ENCODE measurements at places on chromosomes 2 and 18.
A peak's percentile ranks its signal among the peaks of the same experiment; 100 is the strongest.

DNA sequence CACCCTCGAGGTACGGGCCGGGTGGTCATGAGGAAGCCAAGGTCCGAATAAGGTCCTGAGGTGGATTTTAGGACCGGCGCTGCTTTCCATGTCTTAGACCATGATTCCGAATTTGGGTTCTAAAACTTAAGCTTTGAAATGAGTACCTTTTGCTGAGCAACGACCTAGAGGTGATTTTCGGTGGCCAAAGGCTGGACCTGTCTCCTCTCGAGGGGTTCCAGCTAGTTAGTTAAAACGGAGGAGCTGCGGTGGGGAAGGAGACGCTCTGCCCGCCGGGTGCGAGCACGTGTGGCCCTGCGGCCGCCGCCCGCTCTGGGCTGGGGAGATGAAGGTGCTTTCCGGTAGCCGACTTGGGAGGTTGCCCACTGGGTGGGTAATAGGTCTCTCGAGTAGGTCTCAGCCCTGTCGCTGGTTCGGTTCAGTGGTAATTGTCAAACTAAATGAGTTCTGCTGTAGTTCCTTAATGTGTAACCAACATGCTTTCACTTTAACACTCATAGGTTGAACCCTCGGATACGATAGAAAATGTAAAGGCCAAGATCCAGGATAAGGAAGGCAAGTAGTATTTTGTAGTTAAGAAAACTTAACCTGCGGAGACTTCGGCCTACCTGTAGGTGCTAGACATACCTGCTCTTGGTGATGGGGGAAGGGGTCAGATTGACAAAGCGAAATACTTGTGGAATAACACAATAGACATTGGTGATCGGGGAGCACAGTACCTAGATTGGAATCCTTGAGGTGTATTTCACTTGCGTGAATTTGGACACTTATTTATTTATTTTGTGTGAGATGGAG, 572 bp downstream of the RPS27A start:
- H3K4me3 ChIP-seq = peak overlapping the region; percentile 99
- H3K27ac ChIP-seq = peak overlapping the region; percentile 91
- peaks cover 54% of the 10 kb centered on the region for H3K36me3 ChIP-seq
- no peaks in the 10 kb centered on the region for H3K27me3 ChIP-seq

DNA sequence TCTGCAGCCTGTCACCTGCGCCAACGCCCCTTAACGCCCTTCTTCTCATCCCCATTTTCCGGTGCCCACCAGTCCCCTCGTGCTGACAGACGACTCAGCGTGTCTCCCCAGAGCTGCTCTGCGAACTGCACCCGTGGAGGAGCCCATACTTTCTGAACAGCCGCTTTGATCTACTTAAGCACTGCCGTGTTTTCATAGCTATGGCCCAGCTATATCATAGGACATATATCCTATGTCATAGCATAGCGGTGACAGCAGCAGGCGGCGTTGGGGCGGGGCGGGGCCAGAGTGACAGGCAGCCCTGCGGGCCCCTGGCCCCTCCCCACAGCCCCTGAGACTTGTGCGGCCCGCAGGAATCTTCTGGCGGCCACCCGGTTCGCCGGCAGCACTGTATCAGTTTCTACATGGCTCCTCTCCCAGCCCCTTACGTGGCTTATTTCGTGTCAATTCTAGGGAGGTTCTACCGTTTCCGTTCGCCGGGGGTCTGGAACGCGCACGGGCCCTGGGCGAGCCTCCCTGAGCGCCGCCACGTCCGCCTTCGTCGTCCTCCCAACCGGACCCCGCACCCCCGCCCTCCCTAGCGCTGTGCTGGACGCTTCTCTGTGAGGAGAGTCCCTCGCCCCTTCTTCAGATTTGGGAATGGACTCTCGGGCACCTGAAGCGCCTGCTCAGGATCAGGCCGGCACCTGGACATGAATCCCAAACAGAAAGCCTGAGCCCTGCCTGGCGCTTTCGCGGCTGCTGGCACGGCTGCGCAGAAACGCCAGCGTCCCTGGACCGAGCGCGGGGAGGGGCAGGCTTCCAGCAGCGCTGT, 35.4 kb downstream of the PTPN18 start:
- peaks cover 10% of the 10 kb centered on the region for H3K4me1 ChIP-seq
- H3K36me3 ChIP-seq = peaks cover 7% of the 10 kb centered on the region
- peak overlapping the region; percentile 96 for H3K27ac ChIP-seq
- peak; percentile 76 for DNase-seq

DNA sequence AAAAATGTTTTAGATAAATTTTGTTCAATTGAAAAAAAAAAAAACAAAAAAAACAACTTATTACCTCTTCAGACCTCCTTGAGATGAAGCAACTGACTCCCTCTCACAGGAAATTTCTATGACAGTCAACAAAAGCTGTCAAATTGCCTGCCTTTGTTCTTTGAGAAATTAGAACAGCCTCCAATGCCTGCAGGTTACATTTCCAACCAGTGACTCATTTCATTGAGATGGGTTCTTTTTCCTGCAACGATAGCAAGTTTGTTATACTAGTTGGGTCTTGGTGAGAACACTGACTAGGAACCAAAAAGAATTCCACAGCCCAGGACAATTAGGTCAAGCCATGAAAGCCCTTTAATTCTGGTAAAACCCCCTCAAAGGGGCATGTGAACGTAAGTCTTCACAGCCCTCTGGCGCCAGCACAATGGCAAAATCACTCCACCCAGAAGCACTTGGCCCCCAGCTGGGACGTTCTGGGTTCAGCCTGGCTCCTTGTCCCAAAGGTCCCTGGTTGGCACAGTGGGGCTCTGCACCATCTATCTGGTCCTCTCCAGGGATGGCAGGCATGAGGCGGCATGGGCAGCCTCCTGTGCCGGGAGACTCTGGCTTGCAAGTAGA, 87.0 kb downstream of the SPP2 start:
- H3K27ac ChIP-seq = no peak overlapping the region
- peaks cover 22% of the 10 kb centered on the region for H3K4me1 ChIP-seq
- H3K4me3 ChIP-seq = no peak overlapping the region
- H3K36me3 ChIP-seq = no peaks in the 10 kb centered on the region

DNA sequence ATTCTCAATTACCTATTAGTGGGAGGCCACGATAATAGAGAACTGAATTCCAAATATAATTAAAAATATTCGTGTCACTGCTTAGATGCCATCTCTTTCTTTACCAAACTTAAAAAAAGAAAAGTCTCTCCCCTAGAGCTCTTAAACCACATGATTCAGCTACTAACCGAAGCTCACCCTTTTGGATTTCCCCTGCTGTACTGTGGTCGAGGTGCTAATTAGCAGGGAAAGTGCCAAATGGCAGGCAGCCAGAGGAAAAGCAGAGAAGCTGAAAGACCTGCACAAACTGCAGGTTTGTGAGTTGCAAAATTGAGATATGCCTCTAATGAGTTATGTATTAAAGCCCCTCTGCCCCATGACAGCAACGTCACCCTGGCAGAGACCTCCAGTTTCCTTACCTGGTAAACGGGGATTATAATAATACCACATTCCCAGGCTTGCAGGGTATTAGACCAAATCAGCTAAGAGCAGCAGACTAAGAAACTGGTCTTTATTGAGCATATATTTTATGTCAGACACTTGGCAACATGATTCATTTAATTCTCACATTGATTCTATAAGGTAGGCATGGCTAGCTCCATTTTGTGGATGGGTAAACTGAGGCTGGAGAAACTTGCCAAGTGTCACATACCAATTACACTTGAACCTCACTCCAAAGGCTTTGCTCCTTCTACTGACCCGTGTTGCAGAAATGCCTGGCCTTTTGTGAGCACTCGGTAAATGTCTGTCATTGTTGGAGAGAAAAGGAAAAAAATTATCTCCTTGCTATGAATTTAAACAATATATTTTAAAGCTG, 259.7 kb downstream of the LPIN1 start:
- peak; percentile 47 for DNase-seq
- H3K4me1 ChIP-seq = peaks cover 11% of the 10 kb centered on the region
- H3K4me3 ChIP-seq = no peak overlapping the region
- H3K36me3 ChIP-seq = no peaks in the 10 kb centered on the region

DNA sequence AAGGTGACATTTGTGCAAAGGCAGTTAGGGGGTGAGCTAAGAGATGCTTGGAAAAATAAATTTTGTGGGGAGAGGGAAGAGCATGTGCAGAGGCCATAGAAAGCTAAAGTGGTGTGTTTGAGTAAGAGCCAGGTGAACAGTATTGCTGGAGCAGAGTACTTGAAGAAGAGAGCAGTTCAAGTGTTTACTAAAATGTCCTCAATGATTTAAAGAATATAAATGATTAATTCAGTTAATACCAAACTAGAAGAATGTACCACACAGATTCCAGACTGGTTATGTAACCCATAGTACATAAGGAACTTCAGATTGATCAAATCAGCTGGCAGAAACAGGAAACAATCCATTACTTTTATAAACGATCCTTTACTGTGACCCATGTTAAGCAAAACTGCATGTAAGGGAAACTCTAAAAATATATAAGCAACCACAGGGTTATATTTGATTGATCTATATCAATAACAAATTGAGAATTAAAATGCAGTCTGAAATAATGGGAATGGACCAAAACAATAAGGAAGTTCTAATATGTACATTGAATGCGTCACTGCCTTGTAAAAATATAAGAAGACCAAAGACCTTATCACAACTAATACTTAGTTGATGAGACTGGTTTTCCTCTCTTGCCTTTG, 76.9 kb downstream of the LDAH start:
- H3K4me1 ChIP-seq = no peaks in the 10 kb centered on the region
- H3K4me3 ChIP-seq = no peak overlapping the region
- no peaks in the 10 kb centered on the region for H3K27me3 ChIP-seq

Measured in T-helper 2 cell treated with Interferon-gamma antibody and Interleukin-4, amounts not matched to agents 5 μg/mL and 100 μg/mL, for 36 hours (primary cell).